ENCODE measurements at places on chromosomes 16 and 17. TPM values are rescaled to one million over a fixed set of nuclear protein-coding genes. Genes with fewer than 3 reads are reported as not detected.

DNA sequence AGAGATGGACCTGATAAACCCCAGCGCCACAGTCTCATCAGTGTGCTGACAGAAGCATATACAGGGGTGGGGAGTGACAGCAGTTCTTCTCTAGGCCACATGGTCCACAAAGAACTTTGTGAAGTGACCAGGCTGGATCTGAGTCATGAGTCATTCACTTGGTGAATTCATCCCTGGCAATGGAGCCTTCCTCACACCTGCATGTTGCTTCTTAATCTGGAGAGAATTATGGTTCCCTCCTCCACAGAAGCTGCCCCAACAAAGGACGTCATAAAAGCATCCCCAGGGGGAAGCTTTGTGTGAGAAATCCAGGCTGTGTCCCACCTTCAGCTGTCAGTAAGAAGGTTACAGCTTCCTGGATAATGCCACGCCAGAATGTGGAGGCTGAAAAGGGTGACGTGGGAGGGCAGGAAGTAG, 215.6 kb upstream of the MAF start:
- no peak for DNase-seq

The RPRML gene
- 1.3 TPM for total RNA-seq

- peak; percentile 35 for DNase-seq
Observed at GRCh38 chr17:56176091-56176490, 22.8 kb downstream of the ANKFN1 start.

DNA sequence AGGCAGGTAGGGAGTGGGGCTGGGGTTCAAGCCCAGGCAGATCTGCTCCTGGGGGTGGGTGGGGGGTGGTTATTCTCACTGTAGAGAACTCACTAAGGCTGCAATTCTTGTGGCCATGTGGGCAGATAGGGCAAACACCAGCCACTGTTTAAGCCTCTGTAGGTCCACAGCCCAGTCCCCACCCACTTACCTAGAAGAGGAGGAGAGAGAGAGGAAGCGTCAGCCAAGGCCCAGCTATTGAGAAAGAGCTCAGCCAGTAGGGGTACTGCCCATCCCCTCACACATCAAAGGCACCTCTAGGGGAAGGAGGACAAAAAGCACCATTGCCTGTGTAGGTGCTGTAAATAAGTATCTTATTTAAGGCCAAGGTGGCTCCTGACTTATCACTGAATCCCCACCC, 12.9 kb downstream of the KRT16 start:
- no peak for DNase-seq

The SLC25A11 gene
- total RNA-seq, result 70.8 TPM

DNA sequence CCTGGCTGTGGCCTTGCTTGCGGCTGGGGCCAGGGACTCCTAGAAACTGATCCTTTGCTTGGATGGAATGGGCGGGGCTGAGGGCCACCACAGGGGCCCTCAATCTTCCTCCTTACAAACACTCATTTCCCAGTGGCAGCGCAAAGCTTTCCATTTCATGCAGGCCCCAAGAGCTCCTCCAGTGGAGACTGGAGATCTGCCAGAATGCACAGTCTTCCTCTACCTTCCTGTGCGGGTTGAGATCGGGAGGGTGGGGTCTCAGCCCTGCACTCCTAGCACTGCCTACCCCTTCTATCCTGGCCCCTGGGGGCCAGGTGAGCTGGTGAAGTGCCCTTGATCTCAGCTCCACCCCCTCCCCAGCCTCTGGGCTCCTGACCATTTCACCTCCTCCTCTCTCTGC, 1.7 kb downstream of the NRN1L start:
- DNase-seq, result no peak

All from H4 (cell line).